ENCODE measurements at places on chromosomes 6 and 20.

DNA sequence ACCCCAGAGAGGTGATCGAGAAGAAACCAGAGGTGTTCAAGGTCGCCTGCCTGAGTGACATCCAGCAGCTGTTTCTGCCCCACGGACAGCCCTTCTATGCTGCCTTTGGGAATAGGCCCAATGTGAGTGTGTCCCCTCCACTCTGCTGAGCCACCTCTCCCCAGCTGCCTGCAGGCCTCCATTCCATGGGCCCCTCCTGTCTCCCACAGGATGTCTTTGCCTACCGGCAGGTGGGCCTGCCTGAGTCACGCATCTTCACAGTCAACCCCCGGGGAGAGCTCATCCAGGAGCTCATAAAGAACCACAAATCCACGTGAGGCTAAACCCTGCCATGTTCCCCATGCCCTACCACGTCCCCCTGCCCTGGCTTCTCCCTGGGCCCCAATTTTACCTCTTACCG is 8.4 kb downstream of the EMILIN3 start:
- DNase-seq: no peak

DNA sequence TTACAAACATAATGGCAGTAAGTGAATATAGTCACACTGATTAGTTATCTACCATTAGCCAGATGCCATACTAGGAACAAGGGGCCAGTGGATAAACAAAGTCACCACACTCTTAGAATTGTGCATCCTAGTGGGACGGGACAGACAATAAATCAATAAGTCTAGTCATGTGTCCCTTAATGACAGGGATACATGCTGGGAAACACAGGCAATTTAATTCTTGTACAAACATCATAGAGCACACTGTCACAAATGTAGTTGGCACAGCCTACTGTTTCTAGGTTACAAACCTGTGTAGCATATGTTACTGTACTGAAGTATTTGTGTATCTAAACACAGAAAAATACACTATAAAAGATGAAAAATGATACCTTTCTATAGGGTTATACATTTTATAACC is 123.0 kb upstream of the FAM184A start:
- no peak for DNase-seq

- DNase-seq: no peak
Observed at GRCh38 chr6:144619966-144620365, 334.8 kb downstream of the UTRN start.

- no peak for DNase-seq
Observed at GRCh38 chr20:18279242-18279641, 9.1 kb upstream of the ZNF133 start.

- no peak for DNase-seq
Observed at GRCh38 chr20:62660768-62661167, 18.5 kb downstream of the SLCO4A1 start.

DNA sequence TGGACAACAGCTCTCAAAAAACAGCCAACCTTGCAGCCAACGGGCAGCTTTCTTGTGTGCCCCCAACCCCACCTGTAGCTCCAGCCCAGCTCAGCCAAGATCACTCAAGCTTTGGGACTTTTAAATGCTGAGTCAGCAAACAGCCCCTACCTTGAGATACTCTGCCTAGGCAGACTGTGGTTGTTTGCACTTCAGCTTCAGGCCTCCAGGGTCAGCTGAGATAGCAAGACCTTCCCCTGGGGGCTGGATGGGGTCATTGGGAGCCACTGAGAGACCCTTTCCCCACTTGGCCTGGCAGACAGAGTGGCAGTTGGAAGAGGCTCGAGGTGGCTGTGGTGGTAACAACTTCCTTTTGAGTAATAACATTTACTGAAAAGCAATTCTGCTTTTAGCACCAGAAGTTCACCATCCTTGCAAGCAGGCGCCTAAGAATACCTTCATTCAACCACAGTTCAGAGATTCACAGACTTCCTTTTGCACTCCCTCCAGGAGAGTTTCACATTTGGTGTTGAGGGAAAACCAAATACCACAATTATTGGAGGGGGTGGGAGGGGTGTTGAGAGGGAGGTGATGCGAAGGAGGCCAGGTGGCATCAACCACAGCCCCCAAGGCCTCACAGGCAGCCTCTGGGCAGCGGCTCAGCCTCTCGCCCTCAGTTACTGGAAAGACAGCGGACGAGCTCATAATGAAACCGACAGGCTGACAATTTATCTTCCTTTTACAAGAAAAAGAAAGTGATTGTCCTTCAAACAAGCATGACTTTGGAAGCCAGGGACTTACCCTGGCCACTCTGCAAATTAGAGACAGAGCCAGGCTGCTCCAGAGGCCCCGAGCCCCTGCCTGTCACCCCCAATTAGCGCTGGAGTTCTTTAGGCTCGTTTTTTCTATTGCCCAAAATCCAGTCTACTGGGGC is 148.1 kb downstream of the CEBPB start:
- DNase-seq: peak; percentile 48
